ENCODE measurements at places on chromosomes 11 and 22. TPM values are rescaled to one million over a fixed set of nuclear protein-coding genes. Genes with fewer than 3 reads are reported as not detected.

OR5D13 gene
- not detected for total RNA-seq

TEX54 gene
- total RNA-seq = 1.2 TPM

RBMXL2 gene
- not detected for total RNA-seq

DNA sequence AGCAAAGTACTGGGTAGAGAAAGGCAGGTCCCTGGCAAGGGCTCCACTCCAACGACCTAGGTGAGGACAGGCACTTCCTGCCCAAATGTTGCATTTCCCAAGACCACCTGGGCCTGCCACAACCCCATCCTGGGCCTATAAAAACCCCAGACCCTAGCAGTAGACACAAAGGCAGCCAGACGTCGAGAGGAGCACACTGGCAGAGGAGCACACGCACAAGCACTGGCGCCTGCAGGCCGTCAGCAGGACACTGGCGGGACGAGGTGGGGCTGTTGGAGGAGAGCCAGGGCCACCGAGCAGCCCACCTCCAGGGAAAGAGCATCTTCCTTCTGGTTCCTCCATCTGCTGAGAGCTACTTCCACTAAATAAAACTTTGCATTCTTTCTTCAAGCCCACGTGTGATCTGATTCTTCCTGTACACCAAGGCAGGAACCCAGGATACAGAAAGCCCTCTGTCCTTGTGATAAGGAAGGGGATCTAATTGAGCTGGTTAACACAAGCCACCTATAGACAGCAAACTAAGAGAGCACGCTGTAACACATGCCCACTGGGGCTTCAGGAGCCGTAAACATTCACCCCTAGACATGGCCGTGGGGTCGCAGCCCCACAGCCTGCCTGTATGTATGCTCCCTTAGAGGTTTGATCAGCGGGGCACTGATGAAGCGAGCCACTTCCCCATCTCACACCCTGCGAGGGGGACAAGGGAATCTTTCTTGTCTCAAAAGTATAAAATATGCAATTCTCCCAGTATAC lies 89.7 kb upstream of the MTMR2 start:
- no peak for DNase-seq

DNA sequence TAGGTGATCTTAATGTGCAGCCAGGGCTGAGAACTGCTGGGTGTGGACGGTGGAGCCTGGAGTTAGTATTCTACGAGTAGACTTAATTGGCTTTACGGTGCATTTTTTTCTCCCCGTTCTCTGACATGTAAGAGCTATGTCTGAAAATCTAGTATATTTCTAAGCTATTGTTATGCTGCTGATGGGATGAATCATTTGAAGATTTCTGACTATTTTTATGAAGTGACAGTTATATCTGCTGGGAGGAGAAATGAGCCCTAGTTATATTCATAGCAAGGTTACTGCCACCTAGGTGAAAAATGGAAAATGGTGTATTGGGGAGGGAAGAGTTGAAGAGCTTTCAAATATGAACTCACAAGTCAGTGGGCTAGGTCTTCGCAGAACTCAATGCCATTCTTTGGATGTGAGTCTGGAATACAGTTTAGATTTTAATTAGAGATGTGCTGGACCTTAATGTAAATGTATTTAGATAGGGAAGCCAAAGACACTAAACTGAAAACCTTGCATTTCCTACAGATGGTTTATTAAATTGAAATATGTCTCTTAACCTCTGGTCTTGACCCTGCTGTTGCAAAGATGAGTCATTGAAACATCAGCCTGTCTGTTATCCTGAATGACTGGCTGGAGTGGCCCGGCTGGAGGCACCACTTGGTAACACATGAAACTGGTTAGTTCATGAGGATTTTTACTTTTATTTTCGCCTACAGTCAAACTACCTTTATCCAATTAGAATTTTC lies 293.7 kb downstream of the DDX10 start:
- DNase-seq = no peak

DNA sequence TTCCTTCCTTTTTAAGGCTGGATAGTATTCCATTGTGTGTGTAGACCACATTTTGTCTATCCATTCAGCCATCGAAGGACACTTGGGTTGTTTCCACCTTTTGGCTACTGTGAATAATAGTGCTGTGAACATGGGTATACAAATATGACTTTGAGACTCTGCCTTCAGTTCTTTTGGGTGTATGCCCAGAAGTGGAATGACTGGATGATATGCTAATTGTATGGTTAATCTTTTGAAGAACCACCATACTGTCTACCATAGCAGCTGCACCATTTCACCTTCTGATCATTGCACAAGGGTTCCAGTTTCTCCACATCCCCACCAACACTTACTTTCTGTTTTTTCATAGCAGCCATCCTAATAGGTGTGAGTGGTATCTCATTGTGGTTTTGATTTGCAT lies 30.3 kb downstream of the SGSM1 start:
- DNase-seq = no peak

- DNase-seq = no peak
Measured at GRCh38 chr11:118002541-118003423, 16.6 kb downstream of the IL10RA start.

- no peak for DNase-seq
Measured at GRCh38 chr11:69041516-69041915, 7.2 kb upstream of the TPCN2 start.

GRCh38 chr22:25775531-25775930 lies 33.5 kb downstream of the MYO18B start:
- no peak for DNase-seq

GRCh38 chr22:29408940-29409339 lies 20.6 kb upstream of the AP1B1 start:
- no peak for DNase-seq

GRCh38 chr11:6746626-6747025 lies 25.1 kb downstream of the OR2AG2 start:
- no peak for DNase-seq

GRCh38 chr11:69752890-69753289 lies 22.3 kb downstream of the FGF4 start:
- no peak for DNase-seq

DNA sequence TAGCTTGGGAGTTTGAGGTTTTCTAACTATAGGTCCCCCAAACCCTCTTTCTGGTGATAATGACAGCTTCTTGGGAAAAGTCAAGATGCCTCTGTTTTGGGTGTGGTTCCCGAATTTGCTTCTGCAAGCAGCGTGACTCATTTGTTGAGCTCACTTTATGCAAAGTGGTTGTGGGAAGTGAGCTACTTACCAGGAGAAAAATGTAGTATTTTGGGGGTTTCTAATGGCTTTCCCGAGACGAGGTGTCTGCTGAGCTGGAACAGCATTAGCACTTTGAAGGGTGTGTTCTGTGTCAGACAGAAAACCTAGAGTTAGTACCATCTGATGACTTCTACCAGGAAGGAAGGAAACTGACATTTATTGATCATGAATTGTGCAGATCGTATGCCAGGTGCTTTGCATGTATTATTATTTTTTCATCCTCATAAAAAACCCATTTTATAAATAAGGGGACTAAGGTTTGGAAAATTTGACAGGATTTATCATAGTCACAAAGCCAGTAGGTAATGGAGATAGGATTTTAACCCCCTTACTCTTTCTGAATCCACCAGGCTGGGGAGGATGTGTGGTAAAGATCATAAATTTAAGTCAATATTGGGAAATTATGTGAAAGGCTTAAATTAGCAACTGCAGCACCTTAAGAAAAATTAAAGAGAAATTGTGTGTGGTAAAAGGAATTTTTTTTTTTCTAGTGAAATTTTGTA lies 108.8 kb upstream of the CD44 start:
- DNase-seq = no peak

DNA sequence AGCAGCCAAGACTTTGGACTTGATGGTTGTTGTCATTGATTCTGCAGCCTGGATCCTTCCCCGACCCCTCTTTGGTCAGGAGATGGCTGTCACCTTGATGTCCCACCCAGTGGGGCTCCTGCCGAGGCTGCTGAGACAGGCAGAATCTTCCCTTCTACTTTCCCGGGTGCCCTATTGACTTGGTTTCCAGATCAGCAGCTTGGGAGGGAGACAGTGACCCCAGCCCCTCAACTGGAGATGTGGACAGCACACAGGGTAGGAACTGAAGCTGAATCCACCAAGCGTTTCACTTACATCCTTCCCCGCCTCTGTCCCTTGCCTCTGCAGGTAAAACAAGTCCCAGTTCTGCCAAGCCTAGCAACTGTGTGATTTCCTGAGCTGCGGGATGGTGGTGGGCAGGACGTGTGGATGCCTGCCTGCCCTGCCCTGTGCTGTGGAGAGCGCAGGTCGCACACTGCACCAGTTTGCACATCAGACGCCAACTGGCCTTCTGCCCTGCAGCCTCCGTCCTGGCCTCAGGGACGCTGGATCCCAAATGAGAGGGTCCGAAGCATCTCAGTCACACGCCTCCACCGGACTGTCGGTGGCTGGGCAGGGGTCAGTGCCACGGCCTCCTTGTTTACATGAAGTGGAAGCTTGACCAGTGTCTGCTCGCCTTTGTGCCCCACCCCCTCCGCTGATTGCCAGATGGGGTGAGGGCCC lies 34.6 kb downstream of the FAM83F start:
- DNase-seq = no peak

DNA sequence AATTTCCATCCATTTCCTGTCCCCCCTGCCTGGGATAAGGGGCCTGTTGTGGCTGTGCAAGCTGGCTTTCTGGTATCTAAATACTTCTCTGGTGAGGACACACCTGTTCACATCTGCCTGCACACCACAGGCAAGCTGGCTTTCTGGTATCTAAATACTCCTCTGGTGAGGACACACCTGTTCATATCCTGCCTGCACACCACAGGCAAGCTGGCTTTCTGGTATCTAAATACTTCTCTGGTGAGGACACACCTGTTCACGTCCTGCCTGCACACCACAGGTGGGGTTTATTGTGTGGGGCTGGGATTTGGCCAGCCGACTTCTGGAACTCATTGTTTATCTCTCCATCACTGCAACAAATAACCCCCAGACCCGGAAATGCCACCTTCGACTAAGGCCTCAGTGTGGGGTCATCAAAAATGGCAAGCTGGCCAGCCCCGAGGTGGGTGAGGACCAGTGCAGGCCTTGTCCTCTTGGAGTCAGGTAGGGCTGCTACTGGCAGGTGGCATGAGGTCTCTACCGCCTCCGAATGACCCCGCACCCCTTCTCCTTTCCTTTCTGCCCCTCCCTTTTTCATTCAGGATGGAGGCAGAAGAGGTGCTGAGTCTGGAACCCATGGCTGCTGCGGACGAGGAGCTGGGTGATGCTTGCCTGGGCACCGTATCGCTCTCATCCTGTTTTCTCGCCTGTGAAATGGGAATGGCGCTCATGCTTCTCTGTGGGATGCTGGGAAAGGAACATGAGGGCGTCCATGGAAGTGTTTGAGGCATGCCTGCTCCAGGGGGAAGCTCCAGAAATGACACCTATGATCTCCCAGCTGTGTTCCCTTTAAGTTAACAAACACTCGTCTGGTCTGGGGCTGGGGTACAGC lies 43.5 kb upstream of the MYEOV start:
- no peak for DNase-seq

All from H1 (cell line).